NCI-H1417 treated with DMSO at 0.1 percent for 48 hours (cell line): ENCODE measurements at places on chromosomes 12 and 14.

DNA sequence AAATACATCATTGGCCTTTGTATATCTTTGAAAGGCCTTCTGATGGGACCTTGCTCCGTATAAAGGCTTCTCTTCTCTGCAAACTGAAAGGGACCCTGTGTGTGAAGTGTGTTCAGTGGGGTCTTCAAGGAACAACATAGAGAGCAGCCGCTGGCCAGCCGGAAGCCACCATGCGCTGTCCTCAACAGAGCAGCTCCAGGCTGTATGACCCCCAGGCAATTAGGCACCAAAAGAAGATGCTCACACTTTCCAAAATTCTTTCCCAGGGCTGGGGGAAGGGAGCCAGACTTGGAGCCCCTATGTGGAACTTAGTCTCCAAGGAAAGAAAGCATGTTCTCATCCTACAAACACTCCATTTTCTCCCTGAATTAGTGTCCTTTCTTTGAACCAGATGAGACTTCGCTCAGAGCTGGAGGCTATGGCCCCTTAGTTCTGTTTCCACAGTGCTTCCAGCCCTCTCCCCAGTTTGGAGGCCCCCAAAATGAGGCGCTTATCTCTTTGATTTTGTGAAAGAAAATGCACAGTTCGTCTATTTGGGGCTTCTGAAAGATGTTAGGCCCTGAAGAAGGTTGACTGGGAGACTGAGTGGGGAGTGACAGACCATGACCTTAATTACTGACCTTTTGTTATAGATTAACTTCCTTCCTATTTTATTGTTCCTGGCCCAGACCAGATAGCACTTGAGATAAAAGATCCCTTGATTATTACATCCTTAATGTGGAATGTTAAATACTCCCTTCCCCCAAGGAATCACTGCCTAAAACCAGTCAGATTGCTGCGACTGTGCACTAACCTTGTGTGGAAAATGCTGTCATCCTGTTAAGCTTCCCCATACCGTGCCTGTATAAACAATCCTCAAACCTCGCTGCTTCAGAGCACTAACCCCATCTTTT lies 128.3 kb upstream of the FGD4 start:
- no peak for DNase-seq

DNA sequence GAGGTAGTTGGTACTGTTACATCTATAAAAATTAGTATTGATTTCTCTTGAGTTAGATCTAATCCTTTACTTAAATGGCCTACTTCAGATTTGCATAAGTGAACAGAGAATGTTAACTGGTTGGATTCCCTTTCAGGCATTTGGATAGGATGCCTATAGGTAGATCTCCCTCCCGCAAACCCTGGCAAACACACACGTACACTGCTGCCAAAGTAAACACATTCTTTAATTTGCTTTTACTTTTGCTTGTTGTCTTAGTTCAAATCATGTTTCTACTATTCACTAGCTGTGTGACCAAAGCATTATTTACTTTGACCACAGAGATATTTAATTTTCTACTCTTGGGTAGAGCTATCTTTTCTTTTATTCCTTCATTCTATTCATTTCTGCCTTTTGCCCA lies 936.1 kb upstream of the FBXO33 start:
- DNase-seq: no peak

DNA sequence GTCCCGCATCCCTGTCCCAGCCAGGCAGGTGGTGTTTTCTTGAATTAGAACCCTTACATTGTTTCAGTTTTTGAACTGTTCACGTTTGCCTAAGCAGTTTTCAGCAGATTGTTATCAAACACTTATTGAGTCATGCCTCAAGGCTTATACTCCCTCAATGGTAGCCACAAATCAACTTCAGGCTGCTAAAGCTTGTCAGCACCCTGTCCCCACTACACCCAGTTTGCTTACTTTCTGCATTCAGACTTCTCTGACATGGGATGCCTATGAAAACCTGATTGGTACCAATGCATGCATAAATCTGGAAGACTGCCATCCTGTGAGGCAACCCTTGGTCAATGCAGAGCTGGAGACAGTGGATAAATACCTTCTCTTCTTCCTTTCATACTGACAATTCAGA lies 225.4 kb downstream of the BTG1 start:
- no peak for DNase-seq

DNA sequence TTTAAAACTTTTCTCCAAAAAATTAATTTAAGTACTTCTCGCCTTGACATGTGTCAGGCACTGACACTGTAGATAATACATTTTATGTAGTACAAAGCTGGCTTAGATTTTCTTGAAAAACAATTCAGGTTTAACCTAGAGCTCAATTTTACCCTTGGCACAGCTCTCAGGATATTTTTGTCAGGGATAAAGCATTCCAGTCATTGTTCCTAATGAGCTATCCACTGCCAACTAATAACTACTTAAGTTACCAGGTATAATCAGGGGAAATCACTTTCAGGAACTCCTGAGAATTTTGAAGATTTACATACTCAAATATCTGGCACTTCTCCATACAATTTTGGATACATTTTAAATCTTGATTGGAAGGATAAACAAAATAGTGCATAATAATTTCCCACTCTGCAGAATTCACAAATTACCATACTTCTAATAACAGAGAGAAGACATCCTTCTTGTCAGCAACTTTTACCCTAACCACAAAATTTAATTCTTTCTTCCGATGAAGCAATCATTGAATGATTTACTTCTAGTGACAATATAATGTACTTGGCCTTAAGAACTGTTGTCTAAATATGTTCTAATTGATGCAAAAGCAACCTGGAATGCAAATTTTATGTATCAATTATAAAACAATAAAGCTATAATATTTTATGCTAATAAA lies 4.8 kb downstream of the RASSF9 start:
- no peak for DNase-seq

DNA sequence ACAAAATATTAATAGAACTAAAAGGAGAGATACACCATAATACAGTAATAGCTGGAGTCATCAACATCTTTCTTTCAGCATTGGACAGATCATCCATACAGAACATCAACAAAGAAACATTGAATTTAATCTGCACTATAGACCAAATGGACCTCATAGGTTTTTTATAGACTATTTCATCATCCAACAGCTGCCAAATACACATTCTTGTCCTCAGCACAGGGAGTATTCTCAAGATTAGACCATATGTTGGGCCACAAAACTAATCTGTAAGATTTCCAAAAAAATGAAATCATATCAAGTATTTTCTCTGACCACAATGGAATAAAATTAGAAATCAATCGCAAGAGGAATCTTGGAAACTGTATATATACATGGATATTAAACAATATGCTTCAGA lies 86.9 kb downstream of the FSCB start:
- DNase-seq: no peak

- DNase-seq: no peak
These were observed 13.7 kb upstream of the LHX5 start for GRCh38 chr12:113485330-113485729.

DNA sequence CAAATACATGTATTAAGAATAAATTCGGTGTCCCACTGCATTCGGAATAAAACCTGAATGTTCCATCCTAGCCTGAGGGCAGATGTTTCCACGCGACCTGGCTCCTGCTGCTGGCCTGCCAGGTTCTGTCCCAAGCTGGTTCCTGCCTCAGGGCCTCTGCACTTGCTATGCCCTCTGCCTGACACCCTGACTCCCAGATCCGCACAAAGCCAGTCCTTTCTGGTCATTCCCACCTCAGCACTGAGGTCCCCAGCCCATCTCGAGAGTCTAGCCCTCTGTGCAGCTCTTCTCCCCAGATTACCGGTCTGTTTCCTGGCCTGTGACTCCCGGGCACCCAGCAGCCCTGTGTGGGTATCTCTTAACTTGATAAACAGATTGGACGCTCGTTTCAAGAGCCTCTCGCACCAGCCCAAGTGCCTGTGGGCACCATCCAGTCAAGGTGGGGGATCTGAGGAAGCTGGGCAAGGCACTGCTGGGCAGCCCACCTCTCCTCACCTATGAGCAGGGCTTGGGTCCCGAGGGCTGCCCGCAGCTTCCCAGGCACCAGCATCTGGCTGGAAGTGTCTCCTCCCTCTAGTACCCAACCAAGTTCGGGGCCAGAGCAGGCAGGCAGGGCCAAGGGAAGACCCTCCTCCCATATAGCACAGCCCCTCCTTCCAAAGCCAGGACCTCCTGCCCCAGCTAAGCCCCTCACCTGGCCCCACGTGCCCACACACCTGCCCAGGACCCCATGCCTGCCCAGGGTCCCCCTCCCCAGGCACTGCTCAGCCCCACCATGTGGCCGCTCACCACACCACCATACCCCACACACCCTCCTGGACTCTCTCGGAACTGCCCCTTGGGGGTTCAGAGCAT lies 132.2 kb downstream of the NCOR2 start:
- no peak for DNase-seq

- DNase-seq: no peak
These were observed 41.5 kb downstream of the ANO6 start for GRCh38 chr12:45257185-45257930.

DNA sequence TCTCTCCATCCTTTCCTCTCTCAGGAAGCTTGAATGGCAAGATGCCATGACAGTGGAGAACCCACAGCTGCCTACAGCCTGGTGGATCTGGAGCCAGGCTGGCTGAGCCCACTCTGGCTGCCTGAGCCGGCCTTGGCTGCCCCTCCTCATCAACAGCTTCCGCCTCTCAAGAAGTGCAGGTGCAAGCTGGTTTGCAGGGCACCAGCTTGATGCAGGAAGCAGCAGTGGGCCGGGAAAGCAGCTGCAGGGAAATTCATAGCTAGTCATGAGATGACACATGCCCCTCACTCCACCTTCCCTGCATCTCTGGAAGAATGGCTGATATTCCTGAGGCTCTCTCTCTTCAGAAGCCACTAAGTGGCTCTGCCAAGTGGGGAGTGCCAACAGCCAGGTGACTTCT lies 289.1 kb downstream of the RPS29 start:
- no peak for DNase-seq

- peak; percentile 33 for DNase-seq
These were observed 60.6 kb downstream of the PTPRB start for GRCh38 chr12:70576341-70577282.

DNA sequence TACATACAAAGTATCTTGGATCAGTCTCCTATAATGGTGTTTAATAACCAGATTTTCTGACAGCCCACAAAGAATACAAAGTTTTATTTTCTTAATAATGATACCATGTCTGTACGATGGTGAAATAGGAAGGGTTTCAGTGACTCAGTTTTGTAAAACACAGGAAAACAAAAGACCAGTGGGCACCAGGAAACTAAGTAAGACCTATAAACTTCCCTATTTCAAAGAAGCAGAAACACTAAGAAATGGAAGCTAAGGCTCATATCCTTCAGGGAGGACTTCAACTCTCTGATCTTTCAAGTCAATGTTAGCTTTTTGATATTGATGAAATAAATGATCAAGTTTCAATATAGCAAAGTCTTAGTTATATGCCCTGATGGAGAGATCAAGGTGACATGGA lies 196.0 kb downstream of the DUSP6 start:
- no peak for DNase-seq
